Activated CD8-positive, alpha-beta memory T cell treated with anti-CD3 and anti-CD28 coated beads for 48 hours (primary cell): ENCODE measurements at places on chromosomes 2 and 18.

- DNase-seq, result no peak
These were observed 181.0 kb downstream of the TFCP2L1 start for GRCh38 chr2:121103960-121104359.

GRCh38 chr2:224611938-224612337, 26.8 kb upstream of the CUL3 start:
- no peak for DNase-seq

GRCh38 chr18:57659460-57660102, 37.9 kb upstream of the NARS1 start:
- no peak for DNase-seq

DNA sequence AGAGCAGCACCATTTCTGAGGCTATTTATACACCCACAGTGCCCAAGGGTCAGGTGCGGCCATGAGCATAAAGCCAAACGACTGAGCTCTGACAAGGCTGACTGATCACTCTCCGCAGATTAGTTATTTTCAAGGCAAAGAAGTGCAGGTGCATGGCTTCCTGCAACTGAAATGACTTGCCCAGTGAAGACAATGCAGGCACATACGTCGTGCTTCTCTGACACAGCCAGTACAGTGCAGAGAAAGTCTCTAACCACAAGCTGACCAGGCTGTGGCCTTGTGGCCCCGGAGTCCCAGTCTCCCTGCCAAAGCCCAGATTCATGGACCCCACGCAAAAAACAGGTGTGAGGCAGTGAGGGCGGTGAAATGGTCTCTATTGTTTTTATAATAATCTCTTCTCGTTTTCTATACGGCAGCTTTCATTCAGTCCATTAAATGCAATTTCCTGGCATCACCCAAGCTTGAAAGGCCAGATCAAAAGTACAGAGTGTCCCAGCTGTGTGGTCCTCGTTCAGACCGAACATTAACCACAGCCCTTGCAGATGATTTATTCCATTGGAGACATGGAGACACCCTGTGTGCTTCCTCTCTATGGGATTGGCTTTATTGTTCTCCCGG, 447.0 kb upstream of the ID2 start:
- DNase-seq, result no peak

DNA sequence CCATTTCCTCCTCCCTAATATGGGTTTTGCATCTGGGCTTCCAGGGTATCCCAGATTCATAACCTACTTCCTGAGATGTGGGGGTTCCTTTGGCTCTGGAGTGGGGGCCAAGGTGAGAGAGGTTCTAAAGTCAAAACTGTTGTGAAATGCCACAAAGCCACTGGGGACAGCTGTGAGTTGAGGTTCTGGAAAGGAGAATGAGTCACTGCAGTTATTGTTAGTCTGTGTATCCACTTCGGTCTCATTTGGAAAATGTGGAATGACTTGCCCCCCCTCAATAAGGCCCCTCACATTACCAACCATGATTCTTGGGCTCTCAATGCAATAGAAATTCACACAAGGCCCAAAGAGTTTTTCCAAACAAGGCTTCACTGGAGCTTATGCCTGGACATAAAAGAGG, 51.1 kb upstream of the LGALSL start:
- no peak for DNase-seq

DNA sequence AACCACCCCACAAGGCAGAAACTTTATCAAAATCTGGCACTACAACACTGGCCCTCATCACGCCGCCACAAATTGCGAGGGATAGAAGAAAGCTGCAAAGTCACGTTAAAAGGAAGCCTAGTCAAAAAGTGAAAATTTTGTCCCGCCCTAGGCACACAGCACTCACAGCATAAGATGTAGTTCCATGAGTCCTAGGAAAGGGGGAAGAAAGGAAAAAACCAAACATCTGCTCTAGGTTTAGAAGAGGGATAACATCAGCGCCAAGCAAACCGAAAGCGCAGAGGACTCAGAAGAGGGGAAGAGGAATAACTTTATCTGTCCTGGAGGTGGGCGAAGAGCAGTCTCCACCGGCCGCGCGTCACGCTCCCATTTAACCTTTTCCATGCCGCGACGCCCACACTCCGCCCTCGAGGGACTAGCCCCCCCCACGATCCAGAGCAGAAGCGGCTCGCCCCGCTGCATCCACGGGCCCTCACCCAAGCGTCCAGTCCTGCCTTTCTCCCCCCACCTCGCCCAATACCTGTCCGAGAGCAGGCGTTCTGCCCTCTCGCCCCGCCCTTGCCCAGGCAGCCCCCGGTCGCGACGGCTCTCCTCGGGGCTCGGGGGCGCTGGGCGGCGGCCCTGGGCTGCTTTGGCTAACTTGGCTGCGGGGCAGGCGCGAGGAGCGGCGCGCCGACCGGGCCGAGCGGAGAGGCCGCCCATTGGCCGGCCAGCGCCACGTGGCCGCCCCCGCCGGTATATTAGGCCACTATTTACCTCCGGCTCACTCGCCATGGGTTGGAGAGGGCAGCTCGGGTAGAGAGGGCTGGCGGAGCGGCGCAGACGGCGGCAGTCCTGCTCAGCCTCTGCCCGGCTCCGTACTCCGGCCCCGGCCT, at the start of gene HOXD1:
Gene HOXD1, plus strand, starts transcription at position 770 of the 875 bp plus-strand sequence. CDS start 134 bp downstream, outside the sequence.
- DNase-seq, result no peak

DNA sequence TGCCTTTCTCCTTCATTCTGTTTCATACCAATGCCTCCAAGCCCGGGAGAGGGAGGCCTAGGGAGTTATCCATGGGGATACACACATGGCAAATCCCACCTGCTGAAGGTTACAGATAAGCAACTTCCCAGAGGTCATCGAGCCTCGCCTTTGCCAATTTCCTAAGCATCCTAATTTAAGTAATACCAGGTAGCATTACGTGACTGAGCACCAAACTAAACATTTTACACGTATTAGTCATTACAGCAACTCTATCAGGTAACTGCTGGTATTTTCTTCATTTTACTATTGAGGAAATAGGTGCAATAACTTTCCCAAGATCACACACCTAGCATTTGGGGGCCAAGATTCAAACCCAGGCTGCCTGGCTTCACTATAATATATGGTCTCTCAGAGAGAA, 30.1 kb upstream of the BZW1 start:
- DNase-seq, result no peak

DNA sequence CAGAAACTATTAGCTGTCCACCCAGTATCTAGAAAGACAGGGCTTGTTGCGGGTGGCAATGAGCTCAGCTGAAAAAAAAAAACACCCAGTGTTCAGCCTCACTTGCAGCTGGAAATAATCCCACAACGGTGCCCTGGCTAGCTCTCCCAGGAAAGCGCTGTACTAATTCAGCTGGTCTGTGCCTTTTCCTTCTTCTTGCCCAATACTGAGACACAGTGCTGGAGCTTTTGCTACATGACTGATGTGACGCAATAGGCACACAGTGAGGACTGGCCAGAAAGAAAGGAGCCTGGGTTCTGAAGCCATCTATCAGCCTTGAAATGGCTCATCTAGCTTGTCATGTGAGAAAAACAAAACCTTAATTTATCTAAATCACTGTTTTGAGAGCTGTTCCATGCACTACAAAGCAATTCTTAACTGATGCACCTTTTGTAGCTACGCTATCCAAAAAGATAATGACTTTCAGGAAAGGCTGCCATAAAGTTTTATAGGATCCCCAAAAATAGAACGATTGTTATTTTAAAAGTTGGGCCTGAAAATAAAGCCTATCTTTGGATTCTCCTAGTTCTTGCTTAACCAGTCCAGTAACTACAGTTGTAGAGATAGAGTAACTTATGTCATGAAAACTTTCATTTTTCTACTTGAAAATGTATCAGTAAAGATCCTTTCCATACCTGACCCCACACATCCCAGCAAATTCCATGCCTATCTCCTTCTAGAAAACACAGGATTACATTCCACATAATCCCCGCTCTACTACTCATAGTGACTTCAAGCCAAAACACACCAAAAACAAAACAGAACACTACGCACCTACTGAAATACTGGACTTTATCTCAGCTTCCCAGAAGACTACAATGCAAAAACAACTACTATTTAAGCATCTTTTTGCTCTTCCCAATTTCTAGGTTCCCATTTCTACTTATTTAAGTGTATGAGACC, 15.9 kb downstream of the KIDINS220 start:
- DNase-seq, result no peak

DNA sequence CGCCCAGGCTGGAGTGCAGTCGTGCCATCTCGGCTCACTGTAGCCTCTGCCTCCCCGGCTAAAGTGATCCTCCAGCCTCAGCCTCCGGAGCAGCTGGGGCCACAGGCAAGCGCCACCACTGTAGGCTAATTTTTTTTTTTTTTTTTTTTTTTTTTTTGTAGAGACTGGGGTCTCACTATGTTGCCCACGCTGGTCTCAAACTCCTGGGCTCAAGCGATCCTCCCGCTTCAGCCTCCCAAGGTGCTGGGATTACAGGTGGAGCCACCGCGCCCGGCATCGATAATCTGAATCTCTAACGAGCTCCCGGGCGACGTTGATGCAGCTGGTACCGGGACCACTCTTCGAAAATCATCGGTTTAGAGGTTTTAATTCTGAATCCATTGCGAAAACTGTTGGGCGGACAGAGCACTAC, 520 bp upstream of the CYP20A1 start:
- DNase-seq, result no peak

DNA sequence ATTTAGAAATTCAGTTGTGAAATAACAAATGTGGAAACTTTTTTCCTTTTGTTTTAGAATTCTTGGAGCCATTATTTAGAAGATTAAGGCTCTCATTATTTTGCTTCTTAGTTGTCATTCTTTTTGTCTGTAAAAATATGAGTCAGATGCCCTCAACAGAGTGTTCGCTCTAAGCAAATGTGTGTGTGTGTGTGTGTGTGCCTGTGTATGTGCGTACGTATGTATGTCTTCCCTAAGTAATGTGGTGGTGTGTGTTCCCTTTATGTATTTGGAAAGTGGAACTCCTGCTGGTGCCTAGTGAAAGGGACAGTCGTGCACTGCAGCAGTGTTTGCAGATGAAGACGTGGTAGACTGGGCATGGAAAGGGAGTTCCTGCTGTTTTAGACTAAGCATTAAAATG, 27.5 kb downstream of the ZNF407 start:
- no peak for DNase-seq

GRCh38 chr18:9428862-9429661, 46.3 kb upstream of the RALBP1 start:
- no peak for DNase-seq

DNA sequence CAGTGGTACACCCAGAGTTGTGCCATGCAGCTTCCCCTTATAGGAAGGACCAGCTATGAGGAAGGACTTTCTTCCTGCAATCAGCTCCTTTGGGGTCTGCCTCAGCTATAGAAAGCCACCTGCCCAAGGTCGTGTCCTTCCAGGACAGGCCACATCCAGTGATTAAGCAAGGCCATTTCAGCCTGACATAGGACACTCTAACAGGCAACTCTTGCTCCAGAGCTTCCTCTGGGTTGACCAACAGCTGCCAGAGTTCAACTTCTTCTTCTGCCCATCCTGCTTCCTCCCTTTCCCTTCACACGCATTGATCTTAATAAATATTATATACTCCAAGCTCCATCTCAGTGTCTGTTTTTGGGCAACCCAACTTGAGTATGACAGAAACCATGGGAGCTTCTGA, 12.8 kb downstream of the LRP2 start:
- DNase-seq, result no peak

- no peak for DNase-seq
These were observed 4.2 kb upstream of the IL1R1 start for GRCh38 chr2:102138331-102138730.

DNA sequence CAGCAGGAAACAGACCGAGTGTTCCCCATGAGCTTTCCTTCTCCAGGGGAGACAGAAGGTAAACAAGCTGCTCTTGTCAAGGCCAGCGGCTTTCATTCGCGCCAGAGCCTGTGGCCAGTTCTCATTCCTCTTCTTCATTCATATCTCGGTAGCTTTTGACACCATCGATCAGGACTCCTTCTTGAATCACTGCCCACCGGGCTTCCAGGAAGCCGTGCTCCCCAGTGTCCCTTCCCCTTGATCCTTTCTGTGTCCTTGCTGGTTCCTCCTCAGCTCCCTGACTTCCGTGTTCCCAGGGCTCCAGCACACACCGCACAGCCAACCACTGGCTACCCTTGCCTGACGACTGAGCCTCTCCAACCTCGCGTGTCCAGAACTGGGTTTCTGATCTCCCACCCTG, 14.1 kb downstream of the SLC66A3 start:
- DNase-seq, result no peak

DNA sequence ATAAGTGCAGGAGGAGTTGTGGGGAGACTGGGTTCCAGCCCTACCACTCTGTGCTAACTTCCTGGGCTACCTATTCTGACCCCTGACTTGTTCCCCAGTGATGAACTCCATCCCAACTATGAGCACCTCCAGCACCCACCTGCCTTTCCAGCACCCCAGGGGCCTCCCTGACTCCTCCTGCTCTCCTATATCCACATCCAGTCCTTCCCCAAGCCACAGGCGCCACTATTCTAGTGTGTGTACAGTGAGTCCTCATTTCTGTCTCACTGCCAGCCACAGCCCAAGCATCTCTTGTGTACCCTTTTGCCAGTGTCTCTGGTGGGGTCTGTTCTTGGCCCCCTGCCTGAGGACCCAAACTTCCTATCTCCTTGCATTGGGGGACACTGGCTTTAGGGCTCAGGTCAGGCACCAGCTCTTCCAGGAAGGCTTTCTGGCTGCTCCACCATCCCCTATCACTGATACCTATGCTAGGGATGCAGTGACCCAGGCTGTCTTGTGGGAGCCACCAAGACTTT, 145.2 kb downstream of the INHBB start:
- DNase-seq, result no peak

GRCh38 chr2:48941908-48942307, 186.4 kb upstream of the LHCGR start:
- DNase-seq, result no peak

GRCh38 chr2:140808820-140809219, 1322.0 kb downstream of the LRP1B start:
- no peak for DNase-seq

DNA sequence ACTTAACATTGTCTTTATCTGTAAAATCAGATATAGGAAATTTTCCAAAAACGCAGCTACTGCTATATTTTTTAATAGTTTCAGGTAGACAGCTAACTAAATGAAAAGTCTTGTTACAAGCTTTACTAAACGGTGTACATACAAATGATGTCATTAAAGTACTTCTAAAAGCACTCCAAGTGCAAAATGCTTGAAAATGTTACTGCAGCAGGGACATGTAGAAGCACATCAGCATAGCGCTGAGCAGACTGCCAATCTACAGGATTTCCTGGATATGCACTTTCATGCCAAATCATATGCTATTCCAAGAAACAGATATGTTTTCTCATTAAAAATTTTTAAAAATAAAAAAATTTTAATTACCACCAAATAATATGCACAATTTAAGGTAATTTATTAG, 61.7 kb downstream of the SMAD2 start:
- no peak for DNase-seq

GRCh38 chr2:79041032-79041448, 15.5 kb downstream of the REG3G start:
- DNase-seq, result no peak
